ENCODE measurements at places on chromosomes 7 and 10.

- DNase-seq: no peak
Measured at GRCh38 chr7:121306565-121306964, 22.2 kb upstream of the WNT16 start.

DNA sequence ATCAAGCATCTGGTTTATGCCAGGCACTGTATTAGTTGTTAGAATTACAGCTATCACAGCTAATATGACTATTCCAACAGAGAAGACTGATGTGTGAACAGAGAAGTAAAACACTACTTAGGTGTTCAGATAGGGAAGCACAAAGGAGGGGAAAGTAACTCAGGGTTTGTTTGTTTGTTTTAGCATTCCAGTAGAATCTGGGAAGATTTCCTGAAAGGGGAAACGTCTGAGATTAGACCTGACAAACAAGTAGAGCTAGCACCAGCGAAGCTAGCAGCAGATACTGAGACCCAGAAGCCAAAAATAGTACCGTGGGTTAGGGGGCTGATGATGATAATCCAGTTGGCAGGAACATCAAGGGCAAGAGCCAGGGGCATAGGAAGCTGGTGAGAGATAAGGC, 28.8 kb upstream of the KLHL7 start:
- DNase-seq: no peak

DNA sequence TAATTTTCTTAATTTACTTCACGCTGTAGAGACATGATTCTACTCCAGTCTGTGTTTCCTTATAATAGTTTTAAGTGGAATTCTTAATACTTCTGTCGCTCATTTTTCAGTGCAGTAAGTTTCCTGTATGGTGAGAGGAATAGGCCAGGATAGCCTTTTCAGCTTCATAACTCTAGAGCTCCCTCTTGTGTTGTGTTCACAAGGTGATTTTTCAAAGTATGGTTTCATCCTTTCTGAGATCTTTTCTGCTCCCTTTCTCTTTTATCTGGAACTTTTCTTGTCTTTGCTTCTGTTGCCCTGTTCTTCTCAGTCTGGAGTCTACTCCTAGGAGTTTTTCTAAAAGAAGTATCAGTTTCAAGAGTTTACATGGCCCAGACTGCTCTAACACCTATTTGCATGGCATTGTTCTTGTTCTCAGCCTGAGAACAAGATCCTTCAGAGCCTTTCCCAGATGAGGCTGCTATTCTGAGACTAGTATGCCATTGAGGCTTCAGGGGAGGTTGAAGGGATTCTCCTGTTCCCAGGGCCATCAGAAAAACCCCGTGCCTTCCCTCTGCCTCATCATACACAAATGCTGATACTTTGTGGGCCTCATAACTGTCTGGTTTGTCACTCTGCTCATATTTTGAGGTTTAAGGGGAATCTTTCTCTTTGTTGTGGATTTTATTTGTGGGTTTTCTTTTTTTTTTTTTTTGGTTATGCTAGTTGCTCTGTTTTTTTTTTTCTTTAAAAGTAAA, 21.8 kb downstream of the NET1 start:
- no peak for DNase-seq

DNA sequence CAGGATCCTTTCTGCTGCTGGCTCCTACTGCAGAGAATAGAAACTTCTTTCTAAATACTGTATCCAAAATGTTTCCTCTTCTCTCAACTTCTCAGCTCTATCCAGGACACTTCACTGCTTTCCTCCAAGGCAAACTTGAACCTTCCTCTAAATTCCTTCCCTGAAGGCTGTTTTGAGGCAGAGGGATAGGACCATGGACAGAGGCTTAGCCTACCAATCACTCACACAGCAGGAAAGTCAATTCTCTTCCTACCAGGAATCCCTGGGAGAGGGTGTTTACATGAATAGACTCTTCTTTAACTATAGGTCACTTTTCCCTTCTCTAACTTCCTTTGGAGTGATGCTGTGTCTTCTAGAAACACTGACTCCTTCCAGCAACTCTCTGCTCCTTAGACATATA, 115.6 kb upstream of the MKLN1 start:
- no peak for DNase-seq

- DNase-seq: no peak
Measured at GRCh38 chr10:31940839-31941653, 12.4 kb upstream of the ARHGAP12 start.

GRCh38 chr7:158191671-158192070, 396.0 kb downstream of the PTPRN2 start:
- DNase-seq: no peak

GRCh38 chr7:139614886-139615285, 91.4 kb downstream of the CLEC2L start:
- DNase-seq: no peak

GRCh38 chr10:101940916-101941315, 97.3 kb upstream of the KCNIP2 start:
- no peak for DNase-seq

- DNase-seq: no peak
Measured at GRCh38 chr10:59971915-59972314, 65.6 kb upstream of the CCDC6 start.

- DNase-seq: no peak
Measured at GRCh38 chr7:99102809-99103690, 40.9 kb downstream of the SMURF1 start.

DNA sequence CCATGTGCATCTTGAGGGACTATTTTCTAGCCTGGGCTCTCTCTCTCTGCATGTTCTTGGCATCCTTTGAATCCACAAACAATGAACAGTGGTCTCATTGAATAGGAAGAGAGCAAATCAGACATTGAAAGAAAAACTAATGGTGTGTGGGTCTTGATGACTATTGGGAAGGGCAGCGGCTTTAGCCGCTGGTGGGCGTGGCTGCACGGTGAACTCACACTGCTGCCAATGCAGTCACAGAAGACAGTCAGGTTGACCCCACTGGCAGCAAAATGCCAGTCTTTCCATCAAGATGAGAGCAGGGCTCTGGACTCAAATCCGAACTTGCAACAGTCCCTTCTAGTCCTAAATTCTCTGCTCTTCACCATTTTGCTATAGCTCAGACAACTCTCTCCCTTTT, 91.0 kb downstream of the ADARB2 start:
- no peak for DNase-seq

DNA sequence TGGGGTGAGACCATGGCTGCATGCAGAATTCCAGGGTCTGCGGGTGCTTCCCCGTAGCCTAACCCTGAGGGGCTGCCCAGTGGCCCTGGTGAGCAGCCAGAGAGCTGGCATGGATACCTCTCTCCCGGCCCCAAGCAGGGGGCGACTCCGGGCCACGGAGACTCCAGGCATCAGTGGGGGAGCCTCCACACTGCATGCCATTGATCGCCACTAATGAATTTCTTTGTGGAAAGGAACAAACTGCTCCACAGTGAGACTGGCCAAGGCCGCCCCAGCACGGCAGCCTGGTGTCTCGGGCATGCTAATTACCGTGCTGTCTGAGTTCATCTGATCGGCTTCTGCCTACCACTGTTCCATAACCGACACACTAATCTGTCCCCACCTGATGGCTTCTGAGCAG, 184.4 kb downstream of the GRID1 start:
- DNase-seq: no peak

DNA sequence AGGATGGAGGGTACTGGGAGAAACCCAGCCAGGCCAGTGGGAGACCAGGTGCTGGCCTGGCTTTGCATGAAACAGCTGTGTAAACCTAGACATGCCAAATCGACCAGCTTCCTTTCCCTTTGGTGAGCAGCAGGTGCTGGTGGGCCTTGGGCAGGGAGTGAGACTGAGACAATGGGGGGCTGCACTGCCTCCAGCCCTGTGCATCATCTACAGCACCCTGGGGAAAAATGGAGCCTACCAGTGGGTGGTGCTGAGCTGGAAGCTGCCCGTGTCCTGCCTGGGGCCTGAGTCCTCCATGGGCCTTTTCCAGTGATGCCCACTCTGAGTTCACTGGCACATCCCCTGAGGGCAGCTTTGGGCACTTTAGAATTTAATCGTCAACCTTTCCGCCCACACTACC, 19.2 kb upstream of the DDC start:
- DNase-seq: no peak

DNA sequence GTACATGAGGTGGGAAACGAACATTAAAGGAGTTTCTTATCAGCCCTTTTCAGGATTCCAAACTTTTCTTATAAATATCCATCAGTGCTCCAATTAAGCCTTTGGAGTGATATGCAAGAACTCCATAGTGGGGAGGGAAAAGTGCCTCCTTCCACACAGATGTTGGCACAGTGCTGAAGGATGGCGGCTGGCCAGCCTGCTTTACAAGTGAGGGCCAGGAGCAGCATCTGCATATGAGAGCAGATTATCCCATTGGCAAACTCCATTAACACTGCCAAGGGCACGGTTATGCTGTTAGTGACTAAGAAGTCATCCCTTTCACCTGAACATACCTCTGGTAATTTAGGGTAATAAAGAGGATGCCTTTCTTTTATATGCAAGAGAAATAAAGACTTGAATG, 543.1 kb downstream of the CNTNAP2 start:
- DNase-seq: no peak

GRCh38 chr7:96778263-96778662, 68.6 kb upstream of the SEM1 start:
- DNase-seq: no peak

DNA sequence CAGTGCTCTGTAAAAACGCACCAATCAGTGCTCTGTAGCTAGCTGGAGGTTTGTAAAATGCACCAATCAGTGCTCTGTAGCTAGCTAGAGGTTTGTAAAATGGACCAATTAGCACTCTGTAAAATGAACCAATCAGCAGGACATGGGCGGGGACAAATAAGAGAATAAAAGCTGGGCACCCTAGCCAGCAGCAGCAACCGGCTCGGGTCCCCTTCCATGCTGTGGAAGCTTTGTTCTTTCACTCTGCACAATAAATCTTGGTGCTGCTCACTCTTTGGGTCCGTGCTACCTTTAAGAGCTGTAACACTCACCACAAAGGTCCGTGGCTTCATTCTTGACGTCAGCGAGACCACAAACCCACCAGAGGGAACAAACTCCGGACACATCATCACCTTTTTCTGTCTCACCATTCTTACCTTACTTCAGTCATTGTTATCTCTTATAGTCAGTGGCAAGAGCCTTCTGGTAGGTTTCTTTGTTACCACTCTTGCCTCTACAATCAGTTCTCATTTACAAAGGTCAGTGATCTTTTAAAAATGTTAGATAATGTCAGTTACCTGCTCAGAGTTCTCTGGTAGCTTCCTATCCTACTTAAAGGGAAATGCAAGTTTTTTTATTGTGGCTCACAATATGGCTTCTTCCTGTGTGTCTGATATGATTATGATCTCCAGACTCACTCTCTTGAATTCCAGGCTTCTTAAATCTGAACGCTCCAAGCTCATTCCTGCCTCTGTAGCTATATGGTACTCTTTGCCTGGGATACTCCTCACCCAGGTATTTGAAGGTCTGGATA, 4.5 kb downstream of the STAM start:
- DNase-seq: peak; percentile 48

DNA sequence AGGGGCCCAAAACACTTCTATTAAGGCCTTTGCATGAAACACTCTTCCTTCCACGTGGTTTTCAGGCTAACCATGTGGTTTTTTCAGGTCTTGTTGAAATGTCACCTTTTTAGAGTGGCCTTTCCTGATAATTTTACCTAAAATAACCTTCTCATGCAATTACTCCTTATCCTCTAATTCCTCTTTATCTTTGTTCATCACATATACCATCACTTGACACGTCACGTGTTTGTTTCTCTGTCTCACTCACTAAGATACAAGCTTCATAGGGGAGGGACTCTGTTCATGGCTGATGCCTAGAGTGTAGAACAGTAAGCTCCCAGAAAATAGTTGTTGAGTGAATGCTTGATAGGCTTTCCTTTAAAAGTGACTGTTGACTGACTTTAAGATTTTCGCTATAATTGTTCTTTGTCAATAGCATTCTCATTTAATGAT, 63.7 kb downstream of the ST7 start:
- no peak for DNase-seq

GRCh38 chr10:33335801-33336581, 1.5 kb upstream of the NRP1 start:
- DNase-seq: no peak

- DNase-seq: no peak
Measured at GRCh38 chr10:132869621-132870020, 72.7 kb downstream of the CFAP46 start.

DNA sequence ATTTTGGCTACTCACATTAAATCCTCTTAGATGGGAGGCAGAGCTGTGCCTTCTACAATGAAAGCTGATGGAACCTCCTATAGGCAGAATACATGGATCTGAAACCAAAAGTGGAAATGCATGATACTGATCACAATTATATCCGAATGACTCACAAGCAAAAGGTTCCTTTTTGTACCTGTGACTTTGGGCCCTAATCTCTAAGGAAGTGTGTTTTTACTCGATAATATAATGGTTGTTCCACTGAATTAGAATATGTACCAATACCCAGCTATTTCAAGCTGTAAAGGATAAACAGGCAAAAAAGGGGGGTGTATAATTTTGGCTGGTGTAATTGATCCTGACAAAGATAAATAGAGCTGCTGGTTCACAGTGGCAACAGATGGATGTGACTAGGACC, 17.6 kb upstream of the LAMB1 start:
- DNase-seq: no peak

DNA sequence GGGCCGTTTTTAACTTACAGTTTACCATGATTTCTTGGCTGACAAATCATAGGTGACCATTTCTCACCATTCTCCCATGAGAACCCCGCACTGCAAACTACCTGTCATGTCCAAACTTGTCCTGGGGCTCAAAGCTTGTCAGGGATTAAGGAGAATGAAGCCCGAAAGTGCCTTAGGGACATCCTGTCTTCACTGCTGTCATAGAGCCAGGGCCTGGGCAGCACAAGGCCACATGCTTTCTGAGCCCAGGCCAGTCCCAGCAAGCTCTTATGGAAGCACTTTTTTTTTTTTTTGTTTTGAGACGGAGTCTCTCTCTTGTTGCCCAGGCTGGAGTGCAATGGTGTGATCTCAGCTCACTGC, 33.9 kb downstream of the CCM2 start:
- no peak for DNase-seq

Data from CD4-positive, alpha-beta T cell (primary cell).